ENCODE measurements at places on chromosomes 5 and 9.

DNA sequence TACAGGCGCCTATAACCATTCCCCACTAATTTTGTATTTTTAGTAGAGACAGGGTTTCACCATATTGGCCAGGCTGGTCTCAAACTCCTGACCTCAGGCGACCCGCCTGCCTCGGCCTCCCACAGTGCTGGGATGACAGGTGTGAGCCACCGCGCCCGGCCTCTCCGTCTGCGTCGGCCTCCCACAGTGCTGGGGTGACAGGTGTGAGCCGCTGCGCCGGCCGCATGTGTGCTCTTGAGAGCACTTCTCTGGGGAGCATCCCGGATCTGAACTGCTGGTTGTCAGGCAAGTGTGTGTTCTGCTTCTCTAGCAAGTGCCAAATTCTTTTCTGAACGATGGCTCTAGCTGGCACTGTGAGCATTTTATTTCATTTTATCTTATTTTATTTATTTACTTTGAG, 3.7 kb upstream of the ENTPD2 start:
- DNase-seq: no peak

GRCh38 chr5:178231539-178232123, 971 bp downstream of the PHYKPL start:
- DNase-seq: no peak

DNA sequence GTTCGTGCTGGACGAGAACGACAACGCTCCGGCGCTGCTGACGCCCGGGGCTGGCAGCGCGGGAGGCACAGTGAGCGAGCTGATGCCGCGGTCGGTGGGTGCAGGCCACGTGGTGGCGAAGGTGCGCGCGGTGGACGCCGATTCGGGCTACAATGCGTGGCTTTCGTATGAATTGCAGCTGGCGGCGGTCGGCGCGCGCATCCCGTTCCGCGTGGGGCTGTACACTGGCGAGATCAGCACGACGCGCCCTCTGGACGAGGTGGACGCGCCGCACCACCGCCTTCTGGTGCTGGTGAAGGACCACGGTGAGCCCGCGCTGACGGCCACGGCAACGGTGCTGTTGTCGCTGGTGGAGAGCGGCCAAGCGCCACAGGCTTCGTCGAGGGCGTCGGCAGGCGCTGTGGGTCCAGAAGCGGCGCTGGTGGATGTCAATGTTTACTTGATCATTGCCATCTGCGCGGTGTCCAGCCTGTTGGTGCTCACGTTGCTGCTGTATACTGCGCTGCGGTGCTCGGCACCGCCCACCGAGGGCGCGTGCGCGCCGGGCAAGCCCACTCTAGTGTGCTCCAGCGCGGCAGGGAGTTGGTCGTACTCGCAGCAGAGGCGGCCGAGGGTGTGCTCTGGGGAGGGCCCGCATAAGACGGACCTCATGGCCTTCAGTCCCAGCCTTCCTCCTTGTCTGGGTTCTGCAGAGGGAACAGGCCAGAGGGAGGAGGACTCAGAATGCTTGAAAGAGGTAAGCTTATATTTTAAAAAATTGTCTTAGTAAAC, 2.2 kb downstream of the PCDHA13 start:
- no peak for DNase-seq

DNA sequence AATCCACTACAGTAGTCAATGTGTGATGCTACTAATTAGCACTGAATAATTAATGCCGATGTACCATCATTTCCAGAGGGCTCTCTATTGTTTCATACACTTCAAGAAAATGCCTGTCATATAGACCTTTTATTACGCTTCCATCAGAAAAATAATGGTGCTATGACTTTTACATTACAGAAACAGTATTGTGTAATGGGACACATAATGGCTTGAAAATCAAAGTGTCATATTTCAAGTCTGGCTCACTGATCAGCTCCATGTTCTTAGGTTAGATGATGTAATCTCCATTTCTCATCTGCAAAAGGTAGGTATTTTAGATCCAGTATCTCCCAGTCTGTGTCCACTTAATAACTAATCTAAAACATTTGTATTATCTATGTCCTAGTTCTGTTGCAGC, 990.6 kb upstream of the TYRP1 start:
- DNase-seq: no peak

DNA sequence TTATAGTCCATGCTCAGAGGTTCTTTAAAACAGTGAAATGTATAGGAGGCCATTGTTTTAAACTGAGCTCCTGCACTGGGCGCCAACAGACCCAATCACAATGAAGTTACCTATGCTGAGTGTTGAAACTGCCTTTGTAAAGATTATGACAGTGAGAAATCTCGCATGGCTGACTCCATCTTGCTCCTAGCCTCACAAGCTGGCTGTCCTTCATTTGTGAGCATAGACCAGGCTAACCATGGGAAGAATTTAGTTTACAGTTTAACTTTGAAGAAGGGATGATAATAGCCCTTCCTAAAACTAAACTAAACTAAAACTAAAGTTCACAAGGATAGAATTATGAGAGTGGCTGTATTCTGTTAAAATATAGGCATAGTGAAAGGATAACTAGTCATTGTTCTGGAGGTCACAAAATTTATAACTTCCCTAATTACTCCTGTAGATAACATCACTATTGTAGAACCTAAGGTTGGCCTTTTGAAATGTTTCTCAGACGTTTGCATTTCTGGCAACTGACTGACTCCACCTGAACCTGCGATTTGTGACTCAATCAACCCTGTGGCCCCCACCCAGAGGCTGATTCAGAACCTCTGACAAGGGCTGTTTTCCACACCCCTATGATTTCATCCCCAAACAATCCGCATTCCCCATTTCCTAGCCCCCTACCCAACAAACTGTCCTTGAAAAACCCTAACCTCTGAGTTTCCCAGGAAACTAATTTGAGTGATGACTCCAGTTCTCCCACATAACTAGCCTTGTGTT, 59.1 kb downstream of the HMHB1 start:
- DNase-seq: no peak

DNA sequence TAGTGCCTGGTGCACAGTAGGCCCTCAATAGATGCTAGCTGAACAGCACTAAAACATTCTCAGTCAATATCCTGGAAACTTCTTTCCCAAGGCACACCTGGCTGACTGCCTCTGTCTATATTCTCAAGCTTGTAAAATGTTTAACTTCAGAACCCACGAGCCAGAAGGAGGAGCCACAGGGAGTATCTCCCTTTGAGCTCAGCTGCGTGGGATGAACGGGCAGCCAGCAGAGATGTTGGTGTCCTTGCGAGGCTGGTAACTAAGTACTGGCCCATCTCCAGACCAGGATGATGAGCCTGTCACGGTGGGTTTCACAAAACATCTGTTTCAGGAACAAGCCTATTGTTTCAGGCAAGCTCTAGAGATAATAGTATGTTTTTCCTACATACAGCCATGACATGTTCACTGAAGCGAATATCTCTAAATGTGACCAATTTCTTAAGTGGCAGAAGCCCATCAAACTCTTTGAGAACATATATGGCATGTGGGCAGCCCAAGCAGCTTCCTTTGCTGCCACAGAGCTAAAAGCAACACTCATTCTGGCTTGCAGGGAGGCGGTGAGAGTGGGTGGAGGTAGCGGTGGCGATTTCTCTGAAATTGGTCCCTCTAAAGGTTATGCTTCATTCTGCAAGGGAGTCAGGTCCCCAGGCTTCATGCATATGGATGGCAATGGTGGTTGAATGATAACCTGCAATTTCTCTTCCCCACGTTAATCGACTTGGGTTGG, 206.2 kb downstream of the TTLL11 start:
- no peak for DNase-seq

DNA sequence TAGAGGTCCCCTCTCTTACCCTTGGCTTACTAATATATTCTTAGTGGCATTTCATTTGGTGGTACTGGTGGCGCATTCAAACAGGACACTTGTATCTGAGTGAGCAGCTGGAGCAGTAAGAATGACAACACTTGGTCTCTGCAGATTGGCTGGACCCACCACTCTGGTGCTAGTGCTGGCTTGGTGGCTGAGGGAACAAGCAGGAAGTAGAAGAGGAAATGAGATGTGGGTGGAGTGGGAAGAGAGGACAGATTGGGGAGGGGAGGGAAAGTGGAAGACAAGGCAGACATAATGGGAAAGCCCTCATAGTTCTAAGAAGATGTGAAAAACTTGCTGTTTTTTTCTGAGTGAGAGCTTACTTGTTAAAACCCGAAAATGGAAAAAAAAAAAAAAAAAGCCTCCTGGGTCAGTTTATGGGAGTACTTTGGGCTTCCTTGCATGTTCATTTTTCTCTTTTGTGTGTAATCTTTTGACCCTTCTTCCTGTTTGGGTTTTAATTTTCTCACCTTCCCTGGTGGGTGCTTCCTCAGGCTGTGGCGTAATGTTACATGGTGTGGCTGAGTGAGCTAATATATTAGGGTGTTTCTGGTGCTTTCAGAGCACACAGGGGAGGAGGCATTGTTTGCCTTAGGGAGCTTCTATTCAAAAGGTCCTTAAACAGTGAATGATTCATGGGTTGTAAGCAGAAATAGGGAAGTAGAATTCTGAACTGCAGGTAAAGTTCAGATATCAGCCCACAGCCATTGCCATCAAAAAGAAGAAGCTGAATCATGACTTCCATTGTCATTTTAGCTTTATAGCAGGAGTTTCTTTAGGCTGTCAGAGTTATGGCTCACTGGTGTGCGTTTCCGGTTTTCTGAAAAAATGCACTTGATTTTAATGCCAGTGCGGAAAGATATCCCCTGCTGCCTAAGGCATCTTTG, 52.3 kb downstream of the TLE4 start:
- DNase-seq: peak; percentile 75

DNA sequence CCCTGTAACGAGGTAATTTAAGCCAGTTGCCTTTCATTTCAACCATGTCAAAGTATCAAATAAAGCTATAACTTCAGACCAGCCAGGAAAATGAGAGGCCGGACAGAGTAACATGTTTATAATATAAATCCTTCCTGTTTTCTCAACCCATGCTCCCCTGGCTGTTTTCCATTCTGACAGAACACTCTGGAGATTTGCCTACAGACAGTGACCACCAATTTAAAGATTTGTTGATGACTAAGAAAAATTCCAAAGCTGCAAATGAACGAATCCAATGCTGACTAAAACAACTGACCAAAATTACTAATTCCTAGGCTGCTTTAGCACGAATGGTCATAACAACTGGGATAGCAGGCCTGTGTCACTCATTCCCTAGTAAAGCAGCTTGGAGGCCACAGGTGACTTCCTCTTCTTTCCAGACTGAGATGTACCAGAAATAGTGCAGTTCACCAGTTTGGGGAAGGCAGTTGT, 141.4 kb downstream of the AOPEP start:
- no peak for DNase-seq

- DNase-seq: peak; percentile 62
These were observed 283.9 kb upstream of the ANKRD55 start for GRCh38 chr5:56517011-56517416.

- DNase-seq: no peak
These were observed 133.5 kb upstream of the IL12B start for GRCh38 chr5:159463590-159464321.

DNA sequence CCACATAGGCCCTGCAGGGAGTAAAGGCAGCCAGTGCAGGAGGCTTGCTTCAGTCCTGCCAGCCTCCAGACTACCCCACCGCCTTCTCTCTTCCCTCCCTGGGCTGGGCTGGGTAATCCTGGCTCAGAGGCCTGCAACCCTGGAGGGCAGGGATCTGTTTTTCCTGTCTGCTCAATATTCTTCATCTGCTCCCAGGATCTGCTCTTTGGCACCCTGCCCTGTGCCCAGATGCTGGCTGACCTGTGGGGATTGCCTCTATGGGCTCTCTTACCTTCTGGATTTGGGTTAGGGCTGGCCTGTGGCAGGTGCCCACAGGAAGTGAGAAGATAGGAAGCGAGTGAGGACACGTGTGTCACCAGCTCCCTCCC, 7.3 kb upstream of the ANGPTL2 start:
- no peak for DNase-seq

- DNase-seq: peak; percentile 25
These were observed 420.1 kb upstream of the MEF2C start for GRCh38 chr5:89303033-89303480.

DNA sequence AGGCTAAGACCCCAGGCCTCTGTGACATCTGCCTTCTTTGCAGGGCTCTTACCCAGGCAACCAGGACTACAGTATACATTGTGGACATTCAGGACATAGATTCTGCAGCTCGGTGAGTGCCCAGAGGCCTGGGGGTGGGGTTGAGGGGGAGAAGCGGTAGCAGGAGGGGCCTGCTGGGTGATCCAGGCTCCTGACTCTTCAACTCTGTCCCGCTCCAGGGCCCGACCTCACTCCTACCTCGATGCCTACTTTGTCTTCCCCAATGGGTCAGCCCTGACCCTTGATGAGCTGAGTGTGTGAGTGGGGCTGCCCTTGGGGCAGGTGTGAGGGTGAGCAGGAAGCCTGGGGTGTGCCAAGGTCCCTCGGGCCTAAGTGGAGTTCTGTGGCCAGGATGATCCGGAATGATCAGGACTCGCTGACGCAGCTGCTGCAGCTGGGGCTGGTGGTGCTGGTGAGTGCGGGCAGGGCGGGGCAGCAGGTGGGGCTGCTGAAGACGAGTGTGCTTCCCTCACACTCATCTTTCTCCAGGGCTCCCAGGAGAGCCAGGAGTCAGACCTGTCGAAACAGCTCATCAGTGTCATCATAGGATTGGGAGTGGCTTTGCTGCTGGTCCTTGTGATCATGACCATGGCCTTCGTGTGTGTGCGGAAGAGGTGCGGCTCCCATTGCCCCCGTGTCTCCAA, 19.8 kb downstream of the GPRIN1 start:
- no peak for DNase-seq

DNA sequence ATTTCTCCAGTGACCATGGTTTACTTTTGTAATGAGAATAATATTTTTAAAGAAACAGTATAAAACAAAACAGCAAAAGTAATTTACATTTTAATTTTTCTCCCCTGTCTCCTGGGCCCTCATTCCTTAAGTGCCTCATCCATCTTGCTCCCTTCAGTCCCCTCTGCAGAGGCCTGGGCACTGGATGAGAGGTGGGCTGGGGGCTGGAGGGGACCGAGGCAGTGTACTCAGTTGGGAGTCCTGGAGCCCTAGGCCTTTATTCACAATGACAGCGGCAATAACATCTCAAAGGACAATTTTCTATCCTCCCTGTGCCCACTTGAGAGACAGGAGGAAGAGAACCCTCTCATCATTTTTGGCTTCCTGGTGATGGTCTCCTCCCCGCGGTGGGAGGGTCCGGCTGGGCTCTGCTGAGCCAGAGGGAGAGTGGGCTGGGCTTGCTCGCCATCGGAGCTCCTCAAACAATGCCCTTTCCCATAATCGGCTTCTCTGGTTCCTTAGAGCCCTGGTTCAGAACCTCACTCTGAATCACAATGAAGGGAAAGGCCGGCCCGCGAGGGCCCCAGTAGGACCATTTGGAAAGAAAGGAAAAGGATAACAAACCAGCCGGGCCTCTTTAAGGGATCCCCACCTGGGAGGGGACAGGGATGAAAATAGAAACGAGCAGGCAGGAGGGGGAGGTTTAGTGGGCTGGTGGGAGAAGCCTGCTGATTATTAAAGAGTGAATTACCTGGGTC, 9.7 kb upstream of the SMIM32 start:
- no peak for DNase-seq

- peak; percentile 55 for DNase-seq
These were observed 341.4 kb downstream of the RAB3C start for GRCh38 chr5:58924306-58924705.

- no peak for DNase-seq
These were observed 50.7 kb downstream of the ZNF366 start for GRCh38 chr5:72456391-72457074.

GRCh38 chr5:173781816-173782670, 106.1 kb upstream of the CPEB4 start:
- peak; percentile 87 for DNase-seq

All from Ammon's horn (tissue), 1 donor.